ENCODE measurements at places on chromosomes 5 and 9. TPM values are rescaled to one million over a fixed set of nuclear protein-coding genes. Genes with fewer than 3 reads are reported as not detected.

SPATA31C1 gene
- total RNA-seq = 0.08 TPM

PCDHGB1 gene
- total RNA-seq = 8.9 TPM

DNA sequence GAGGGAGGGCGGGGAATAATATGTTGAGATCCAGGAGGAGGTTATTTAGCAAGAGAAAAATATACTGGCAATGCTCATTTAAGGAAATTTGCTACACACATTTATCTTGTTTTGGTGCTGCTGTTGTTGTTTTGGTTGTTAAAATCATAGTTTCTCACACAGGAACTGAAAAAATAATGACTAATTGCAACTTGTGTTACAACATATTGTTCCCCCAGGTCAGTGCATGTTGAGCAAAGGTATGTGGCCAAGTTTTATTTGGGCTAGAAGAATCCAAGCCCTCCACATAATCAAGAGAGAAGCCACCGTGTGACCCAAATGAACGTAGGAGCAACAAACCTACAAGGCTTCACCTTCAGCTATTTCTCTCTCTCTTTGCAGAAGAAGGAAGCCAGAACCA, 220.3 kb upstream of the DAPK1 start:
- H3K4me3 ChIP-seq = no peak overlapping the region
- H3K27me3 ChIP-seq = no peaks in the 10 kb centered on the region
- H3K27ac ChIP-seq = no peak overlapping the region
- no peaks in the 10 kb centered on the region for H3K4me1 ChIP-seq
- no peak for DNase-seq

PFDN1 gene
- total RNA-seq = 119 TPM

- no peak overlapping the region for H3K4me3 ChIP-seq
- peaks cover 6% of the 10 kb centered on the region for H3K4me1 ChIP-seq
- no peak overlapping the region for H3K27ac ChIP-seq
Measured at GRCh38 chr9:111866976-111867375, 29.6 kb upstream of the UGCG start.

DNA sequence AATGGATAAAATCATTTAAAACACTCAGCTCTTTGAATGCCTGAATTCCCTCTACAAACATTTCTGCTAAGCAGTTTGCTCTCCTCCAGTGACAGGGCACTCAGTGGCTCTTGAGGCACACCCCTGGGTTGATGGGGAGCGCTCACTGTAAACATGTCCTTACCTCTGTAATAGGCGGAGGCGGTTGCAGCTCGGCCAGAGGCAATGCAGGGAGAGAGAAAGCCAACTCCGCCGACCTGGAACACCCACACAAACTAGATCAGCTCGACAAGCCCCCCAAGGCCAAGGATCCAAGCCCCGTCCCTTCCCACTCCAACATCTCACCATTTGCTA, 329 bp downstream of the CDC23 start:
- H3K27ac ChIP-seq = peak overlapping the region; percentile 15
- H3K4me3 ChIP-seq = peak overlapping the region; percentile 56
- H3K27me3 ChIP-seq = no peaks in the 10 kb centered on the region
- no peaks in the 10 kb centered on the region for H3K36me3 ChIP-seq
- peak; percentile 34 for DNase-seq
- H3K4me1 ChIP-seq = peaks cover 5% of the 10 kb centered on the region

DNA sequence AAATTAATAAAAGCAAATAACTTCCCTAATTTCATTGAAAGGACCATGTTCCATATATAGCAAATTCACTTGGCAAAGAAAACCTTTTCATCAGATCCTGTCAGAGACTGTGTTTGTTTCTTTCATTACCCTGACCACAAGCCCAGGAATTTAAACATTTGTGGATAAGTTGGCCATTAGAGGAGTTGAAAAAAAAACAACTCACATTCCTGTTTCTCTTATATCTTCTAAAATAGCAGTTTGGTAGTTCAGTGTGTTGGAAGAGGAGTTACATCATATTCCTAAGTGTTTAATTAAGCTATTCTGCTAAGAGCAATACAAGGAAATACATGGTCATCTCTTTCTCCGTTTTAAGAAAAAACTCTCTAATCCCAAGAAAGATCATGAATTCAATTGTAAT, 505.6 kb downstream of the TLE1 start:
- no peaks in the 10 kb centered on the region for H3K36me3 ChIP-seq
- H3K4me1 ChIP-seq = no peaks in the 10 kb centered on the region
- H3K4me3 ChIP-seq = no peak overlapping the region
- no peak for DNase-seq
- no peaks in the 10 kb centered on the region for H3K27me3 ChIP-seq
- H3K27ac ChIP-seq = no peak overlapping the region

GRCh38 chr9:26677965-26678706, 214.5 kb downstream of the CAAP1 start:
- H3K27ac ChIP-seq = no peak overlapping the region
- H3K27me3 ChIP-seq = no peaks in the 10 kb centered on the region
- DNase-seq = no peak
- no peaks in the 10 kb centered on the region for H3K36me3 ChIP-seq
- peaks cover 35% of the 10 kb centered on the region for H3K4me1 ChIP-seq
- H3K4me3 ChIP-seq = no peak overlapping the region

- H3K4me3 ChIP-seq = no peak overlapping the region
- H3K27ac ChIP-seq = no peak overlapping the region
Measured at GRCh38 chr5:159786201-159786600, 130.1 kb upstream of the ADRA1B start.

ADRA1B gene
- total RNA-seq = not detected

GRCh38 chr5:82673057-82673809, 395.1 kb upstream of the RPS23 start:
- no peak overlapping the region for H3K27ac ChIP-seq
- no peak overlapping the region for H3K4me3 ChIP-seq
- no peaks in the 10 kb centered on the region for H3K27me3 ChIP-seq
- DNase-seq = no peak
- H3K4me1 ChIP-seq = no peaks in the 10 kb centered on the region
- H3K36me3 ChIP-seq = no peaks in the 10 kb centered on the region

CFAP77 gene
- total RNA-seq = 0.97 TPM

KIF24 gene
- total RNA-seq = 4.4 TPM

DNA sequence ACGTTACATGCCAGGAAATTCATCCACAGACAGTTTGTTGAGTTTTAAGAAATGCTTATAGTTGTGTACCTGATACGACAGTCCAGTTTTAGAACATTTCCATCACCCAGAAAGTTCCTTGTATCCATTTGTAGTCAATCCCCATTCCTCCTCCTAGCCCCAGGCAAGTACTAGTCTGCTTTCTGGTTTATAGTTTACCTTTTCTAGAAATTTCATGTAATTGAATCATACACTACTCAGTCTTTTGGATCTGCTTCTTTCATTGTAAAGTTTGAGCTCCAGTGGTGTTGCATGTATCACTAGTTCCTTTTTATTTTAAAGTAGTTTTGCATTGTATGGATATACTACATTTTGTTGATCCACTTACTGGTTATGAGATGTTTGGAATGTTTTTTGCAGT, 291.2 kb downstream of the AOPEP start:
- H3K27me3 ChIP-seq = no peaks in the 10 kb centered on the region
- H3K27ac ChIP-seq = no peak overlapping the region
- H3K4me1 ChIP-seq = no peaks in the 10 kb centered on the region
- 0 out of 2 replicates have a peak, but pooled peaks cover 3% of the 10 kb centered on the region for H3K36me3 ChIP-seq
- DNase-seq = no peak

GRCh38 chr9:92035687-92036410, 79.4 kb downstream of the SPTLC1 start:
- H3K4me1 ChIP-seq = no peaks in the 10 kb centered on the region
- no peaks in the 10 kb centered on the region for H3K27me3 ChIP-seq
- no peak overlapping the region for H3K4me3 ChIP-seq
- DNase-seq = no peak
- peaks cover 33% of the 10 kb centered on the region for H3K36me3 ChIP-seq
- no peak overlapping the region for H3K27ac ChIP-seq

DNA sequence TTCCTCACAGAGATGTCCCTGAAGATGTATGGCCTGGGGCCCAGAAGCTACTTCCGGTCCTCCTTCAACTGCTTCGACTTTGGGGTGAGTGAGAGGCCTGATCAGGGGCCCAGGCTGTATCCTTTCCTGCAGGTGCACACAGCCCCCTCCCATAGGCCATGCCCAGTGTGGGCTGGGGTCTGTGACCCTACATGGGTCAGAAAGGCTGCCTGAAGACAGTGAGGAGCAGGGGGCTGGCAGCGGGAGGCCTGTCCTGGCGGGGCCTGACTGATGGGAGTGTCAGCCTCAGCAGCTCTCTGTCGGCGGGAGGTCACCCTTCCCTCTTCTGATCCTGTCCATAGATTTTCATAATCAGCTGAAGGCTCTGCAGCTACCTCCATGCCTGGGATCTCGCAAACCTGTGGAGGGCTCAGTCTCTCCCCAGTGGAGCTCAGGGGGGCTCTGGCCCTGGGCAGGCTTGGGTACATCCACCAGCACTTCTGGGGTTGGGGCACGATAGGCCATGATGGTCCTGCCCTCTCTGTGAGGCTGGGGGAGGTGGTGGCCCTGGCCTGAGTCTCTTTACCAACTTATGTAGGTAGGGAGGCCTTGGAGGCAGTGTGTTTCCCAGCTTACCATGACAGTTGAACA, 98.5 kb downstream of the CACNA1B start:
- no peaks in the 10 kb centered on the region for H3K27me3 ChIP-seq
- H3K4me1 ChIP-seq = no peaks in the 10 kb centered on the region
- H3K36me3 ChIP-seq = no peaks in the 10 kb centered on the region
- no peak for DNase-seq
- H3K4me3 ChIP-seq = no peak overlapping the region
- no peak overlapping the region for H3K27ac ChIP-seq

GRCh38 chr5:56507351-56507930, 274.3 kb upstream of the ANKRD55 start:
- no peaks in the 10 kb centered on the region for H3K27me3 ChIP-seq
- no peak for DNase-seq
- no peak overlapping the region for H3K27ac ChIP-seq
- H3K4me1 ChIP-seq = peaks cover 6% of the 10 kb centered on the region

DNA sequence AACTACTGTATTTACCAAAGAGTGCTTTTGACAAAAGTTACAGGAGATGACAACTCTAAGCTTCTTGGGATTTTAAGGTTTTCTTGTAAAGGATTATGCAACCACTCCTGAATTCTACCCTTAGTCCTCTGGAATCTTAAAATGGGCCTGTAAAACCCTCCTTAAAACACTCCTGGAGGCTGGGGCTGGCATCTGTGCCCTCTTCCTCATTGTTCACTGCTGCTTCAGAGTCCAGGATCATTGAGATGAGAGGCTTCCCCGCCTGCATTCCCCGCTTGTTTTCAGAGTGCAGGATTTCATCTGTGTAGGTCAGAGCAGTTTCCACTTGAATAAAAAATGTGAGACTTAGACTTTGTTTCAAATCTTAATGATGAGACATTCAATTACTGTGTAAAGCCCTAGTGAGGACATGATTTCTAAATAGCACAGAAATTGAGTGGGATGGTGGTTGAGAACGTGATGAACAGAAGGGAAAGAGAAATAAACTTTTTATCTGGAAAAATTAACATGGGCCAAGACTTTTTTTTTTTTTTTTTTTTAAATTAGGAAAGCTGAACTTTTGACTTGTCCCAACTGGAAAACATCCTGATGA, 40.4 kb downstream of the PCSK5 start:
- no peak for DNase-seq
- no peaks in the 10 kb centered on the region for H3K27me3 ChIP-seq
- H3K4me3 ChIP-seq = no peak overlapping the region
- H3K36me3 ChIP-seq = peaks cover 4% of the 10 kb centered on the region
- H3K4me1 ChIP-seq = peaks cover 46% of the 10 kb centered on the region
- 0 out of 2 replicates have a peak overlapping the region, but pooled peaks have one; percentile 35 for H3K27ac ChIP-seq

- H3K27me3 ChIP-seq = no peaks in the 10 kb centered on the region
- H3K36me3 ChIP-seq = no peaks in the 10 kb centered on the region
- DNase-seq = peak; percentile 65
- no peak overlapping the region for H3K4me3 ChIP-seq
- H3K27ac ChIP-seq = peak overlapping the region; percentile 56
- 0 out of 2 replicates have a peak, but pooled peaks cover 3% of the 10 kb centered on the region for H3K4me1 ChIP-seq
Measured at GRCh38 chr9:112145886-112146285, 29.2 kb downstream of the SUSD1 start.

BARX1 gene
- total RNA-seq = 2.1 TPM

DNA sequence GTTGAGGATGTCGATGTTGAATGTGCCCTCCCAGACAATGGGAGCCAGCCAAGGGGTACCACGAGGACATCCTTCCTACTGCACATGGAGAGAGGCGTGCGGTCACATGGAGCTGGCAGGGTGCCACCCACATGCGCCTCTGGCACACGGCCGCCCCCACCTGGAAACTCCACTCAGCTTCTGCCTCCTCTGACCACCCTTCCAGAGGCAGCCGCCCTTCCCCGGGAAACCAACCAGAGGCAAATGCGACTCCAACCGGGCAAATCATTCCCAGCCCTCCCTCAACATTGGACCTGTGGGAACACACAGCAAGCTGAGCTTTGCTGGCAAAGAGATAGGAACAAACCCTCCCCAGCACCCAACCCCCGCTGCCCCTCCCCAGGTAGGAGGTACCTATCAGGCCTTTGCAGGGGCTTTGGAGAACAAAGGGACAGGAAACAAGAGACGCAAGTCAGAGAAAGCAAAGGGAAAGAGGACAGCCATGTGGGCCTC, 17.5 kb downstream of the ABO start:
- no peak overlapping the region for H3K27ac ChIP-seq
- H3K36me3 ChIP-seq = no peaks in the 10 kb centered on the region
- H3K4me3 ChIP-seq = no peak overlapping the region

GRCh38 chr5:132466433-132467286, 23.9 kb downstream of the IRF1 start:
- no peaks in the 10 kb centered on the region for H3K36me3 ChIP-seq
- DNase-seq = no peak
- H3K4me3 ChIP-seq = no peak overlapping the region
- peaks cover 16% of the 10 kb centered on the region for H3K4me1 ChIP-seq

- H3K4me1 ChIP-seq = peaks cover 20% of the 10 kb centered on the region
- no peaks in the 10 kb centered on the region for H3K27me3 ChIP-seq
- no peaks in the 10 kb centered on the region for H3K36me3 ChIP-seq
- no peak overlapping the region for H3K4me3 ChIP-seq
- H3K27ac ChIP-seq = no peak overlapping the region
Measured at GRCh38 chr9:96557921-96558320, 61.7 kb downstream of the CDC14B start.

DNA sequence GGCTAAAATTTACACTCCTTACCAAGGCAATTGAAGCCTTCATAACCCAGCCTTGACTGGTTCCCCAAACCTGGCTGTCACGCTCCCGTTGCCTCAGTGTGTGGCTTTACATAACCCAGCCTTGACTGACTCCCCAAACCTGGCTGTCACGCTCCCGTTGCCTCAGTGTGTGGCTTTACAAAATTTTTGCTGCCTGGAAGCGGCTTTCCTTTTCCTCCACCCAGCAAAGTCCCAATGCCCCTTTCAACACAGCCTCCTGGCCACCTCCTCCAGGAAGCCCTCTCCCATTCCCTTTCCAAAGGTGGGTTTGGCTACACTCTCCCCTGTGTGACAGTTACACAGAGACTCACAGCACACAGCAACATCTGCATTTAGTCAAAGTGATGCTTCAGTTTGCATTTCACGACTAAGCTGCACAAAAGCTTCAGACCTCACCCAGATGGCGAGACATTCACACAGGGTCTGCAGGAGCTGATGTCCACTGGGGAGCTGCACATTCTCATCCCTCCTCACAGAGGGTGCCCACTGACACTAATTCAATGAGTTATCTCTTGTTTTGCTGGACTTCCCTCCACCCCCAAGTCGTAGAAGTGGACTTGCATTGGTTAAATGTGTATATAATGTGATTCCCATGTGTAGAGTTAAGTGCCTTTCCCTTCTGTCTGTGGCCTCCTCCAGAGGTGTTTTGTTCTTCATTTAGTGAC, 156.6 kb upstream of the PHYKPL start:
- H3K27ac ChIP-seq = no peak overlapping the region
- no peaks in the 10 kb centered on the region for H3K27me3 ChIP-seq
- H3K4me3 ChIP-seq = no peak overlapping the region

GRCh38 chr5:168022446-168023169, 268.8 kb upstream of the WWC1 start:
- H3K4me1 ChIP-seq = no peaks in the 10 kb centered on the region
- no peak overlapping the region for H3K27ac ChIP-seq
- H3K36me3 ChIP-seq = no peaks in the 10 kb centered on the region
- no peaks in the 10 kb centered on the region for H3K27me3 ChIP-seq

Measured in GM23338 (cell line).